ENCODE measurements at places on chromosomes 3 and 15. TPM values are rescaled to one million over a fixed set of nuclear protein-coding genes. Genes with fewer than 3 reads are reported as not detected.

DNA sequence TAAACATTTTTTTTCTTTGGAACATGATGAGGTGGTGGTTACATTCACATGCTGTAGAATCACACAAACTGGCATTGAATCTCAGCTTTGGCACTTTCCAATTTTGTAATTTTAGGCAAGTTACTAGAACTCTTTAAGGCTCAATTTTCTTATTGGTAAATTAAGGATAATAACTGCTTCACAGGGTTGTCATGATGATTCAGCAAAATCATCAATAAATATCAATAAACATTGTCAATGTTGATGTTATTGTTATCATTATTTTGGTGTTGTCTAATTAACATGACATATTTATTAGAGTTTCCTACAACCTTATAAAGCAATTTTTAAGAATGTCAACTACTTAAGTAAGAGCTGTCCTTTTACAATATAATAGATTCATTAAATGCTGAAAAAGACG lies 1.6 kb downstream of the MDFIC2 start:
- no peaks in the 10 kb centered on the region for H3K27me3 ChIP-seq
- no peak overlapping the region for H3K4me3 ChIP-seq
- H3K4me1 ChIP-seq, result no peaks in the 10 kb centered on the region
- no peak overlapping the region for H3K27ac ChIP-seq

DNA sequence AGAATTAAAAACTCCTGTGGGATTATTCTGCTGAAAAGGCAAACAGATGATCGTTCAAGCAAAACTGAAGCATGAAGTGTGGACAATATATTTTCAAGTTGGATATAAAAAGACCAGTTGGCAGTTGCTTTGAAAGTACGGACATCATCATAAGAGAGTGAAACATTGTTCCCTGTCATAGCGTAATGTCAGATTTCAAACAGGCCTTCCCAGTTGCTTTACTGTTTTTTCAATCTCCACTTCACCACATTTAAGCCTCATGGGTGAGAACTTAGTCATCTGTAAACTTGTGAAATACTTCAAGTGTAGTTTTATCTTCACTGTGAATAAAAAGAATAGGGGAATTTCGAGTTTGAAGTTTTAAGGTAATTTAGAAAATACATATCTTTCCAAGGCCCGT lies 435.1 kb upstream of the CNTN3 start:
- H3K4me3 ChIP-seq, result no peak overlapping the region
- H3K4me1 ChIP-seq, result no peaks in the 10 kb centered on the region
- no peak overlapping the region for H3K27ac ChIP-seq
- no peaks in the 10 kb centered on the region for H3K27me3 ChIP-seq

The TNIK gene
- total RNA-seq, result 4.6 TPM

The DNAH12 gene
- total RNA-seq, result 0.20 TPM

GRCh38 chr3:73609655-73610054 lies 15.1 kb downstream of the PDZRN3 start:
- peaks cover 48% of the 10 kb centered on the region for H3K4me1 ChIP-seq
- no peak overlapping the region for H3K27ac ChIP-seq
- no peak overlapping the region for H3K4me3 ChIP-seq
- no peak for DNase-seq
- H3K36me3 ChIP-seq, result no peaks in the 10 kb centered on the region

DNA sequence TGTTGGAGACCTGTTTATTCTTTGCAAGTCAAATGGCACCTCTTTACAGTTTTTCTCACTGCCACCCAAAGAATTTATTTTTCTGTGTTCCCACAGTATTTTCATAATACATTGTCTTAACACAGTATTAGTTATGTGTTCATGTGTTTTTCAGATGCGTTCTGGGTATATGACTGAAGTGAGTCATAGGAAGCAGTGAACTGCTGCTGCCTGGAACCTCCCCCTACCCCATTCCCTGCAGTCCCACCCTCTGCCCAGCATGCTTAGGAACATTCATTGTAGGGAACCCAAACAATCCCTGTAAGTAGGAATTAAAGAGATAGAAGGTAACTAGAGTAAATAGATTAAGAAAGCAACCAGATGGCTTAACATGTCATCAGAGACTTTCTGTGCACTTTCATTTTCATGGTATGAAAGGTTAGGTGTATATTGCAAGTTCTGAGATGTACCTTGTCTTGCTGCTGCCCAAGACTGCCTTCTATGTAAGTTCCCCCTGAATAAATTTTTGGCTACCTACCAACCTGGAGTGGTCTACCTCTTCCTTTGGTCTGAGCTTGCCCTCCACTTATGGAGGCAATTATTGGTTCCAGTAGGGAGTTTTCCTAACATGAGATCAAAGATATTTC lies 21.9 kb upstream of the SQOR start:
- no peak for DNase-seq
- no peaks in the 10 kb centered on the region for H3K27me3 ChIP-seq
- no peak overlapping the region for H3K27ac ChIP-seq
- H3K36me3 ChIP-seq, result no peaks in the 10 kb centered on the region

The TBCCD1 gene
- 8.8 TPM for total RNA-seq

Data from ovary (tissue), 10 donors.